ENCODE measurements at places on chromosomes 7 and 10.
A peak's percentile ranks its signal among the peaks of the same experiment; 100 is the strongest.

GRCh38 chr10:62724465-62724864 lies 80.1 kb upstream of the ADO start:
- no peak for DNase-seq

- peak; percentile 100 for DNase-seq
Observed at GRCh38 chr7:80722616-80723195, 84.3 kb downstream of the CD36 start.

GRCh38 chr7:196283-196682 lies 3.9 kb downstream of the FAM20C start:
- DNase-seq = no peak

DNA sequence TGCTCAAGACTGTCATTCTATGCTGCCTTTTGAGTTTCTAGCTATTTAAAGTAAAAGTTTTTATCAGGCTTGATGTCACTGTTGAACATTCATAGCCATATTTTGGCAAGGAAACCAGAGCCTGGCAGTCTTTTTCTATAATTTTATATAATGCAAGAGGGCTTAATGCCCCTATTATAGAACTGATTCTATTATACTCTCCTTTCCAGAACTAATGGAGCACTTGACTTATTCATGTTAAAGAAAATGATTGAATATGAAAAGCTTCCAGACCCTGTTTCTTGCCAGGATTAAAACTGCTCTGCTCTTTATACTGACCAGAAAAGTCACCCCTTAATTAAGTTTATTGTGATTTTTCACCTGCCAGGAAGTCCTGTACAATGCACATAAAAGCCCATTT lies 337.6 kb upstream of the CHRM2 start:
- no peak for DNase-seq

GRCh38 chr10:46292573-46293023 lies 5.8 kb downstream of the ANTXRL start:
- no peak for DNase-seq

DNA sequence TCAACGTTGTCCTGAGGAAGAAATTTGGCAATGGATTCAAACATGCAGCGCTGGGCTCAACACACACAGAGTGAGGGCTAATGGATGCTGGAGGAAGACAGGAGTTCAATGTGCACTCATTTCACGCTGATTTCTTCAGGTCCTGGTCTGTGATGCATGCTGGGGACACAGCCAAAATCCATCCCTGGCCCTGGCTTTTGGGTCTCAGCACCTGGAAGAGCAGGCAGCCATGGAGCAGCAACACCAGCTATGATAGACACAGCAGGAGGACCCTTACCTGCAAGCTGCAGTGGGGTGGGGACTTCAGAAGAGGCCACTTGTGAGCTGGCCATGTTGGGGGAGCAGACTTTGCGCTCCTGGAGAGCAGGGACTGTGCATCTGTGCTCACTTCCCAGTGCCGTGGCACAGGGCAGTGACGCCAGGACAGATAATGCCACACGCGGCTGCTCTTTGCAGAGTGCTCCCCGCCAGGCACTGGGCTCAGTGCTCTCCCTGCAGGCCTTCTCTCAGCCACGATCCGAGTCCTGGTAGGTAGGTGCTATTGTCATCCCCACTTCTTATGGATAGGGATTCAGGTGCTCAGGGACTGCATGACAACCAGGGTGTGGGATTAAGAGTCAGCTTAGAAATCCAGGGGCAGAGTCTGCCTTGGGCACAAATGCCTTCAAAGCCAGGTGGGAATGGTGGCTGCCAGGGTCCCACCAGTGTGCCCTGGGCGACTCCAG lies 138.8 kb upstream of the UNC5B start:
- no peak for DNase-seq

- peak; percentile 24 for DNase-seq
Observed at GRCh38 chr10:112524641-112525040, 77.6 kb downstream of the VTI1A start.

GRCh38 chr10:87862679-87863052 lies 667 bp downstream of the KLLN start:
- no peak for DNase-seq

DNA sequence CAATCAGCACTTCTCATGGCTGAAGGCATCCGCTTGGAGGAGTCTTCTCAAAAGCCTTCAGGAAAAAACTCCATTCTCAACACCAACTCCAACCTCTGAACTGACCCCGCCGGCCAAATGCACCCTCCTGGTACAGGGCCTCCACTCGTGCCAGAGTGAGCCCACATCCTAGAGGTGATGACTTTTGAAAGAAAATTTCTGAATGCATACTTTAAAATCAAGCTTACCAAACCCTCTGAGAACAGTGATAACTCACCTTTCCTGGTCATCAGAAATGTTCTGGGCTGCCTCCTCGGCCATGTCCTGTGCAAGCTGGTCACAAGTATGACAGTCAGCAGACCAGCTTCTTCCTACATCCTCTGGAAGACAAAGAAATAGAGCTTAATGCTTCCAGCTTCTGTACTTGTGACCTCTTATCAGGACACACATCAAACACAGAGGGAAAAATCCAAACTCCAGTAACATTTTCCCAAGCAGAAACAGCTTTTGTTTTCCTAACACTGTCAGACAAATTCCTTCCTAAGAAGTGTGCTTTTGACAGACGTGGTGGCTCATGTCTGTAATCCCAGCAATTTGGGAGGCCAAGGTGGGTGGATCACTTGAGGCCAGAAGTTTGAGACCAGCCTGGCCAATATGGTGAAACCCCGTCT lies at the start of gene PKD1L1:
PKD1L1 (minus strand) TSS at position 326 of the 650 bp plus-strand sequence; CDS start at position 300, 26 bp downstream.
- DNase-seq = no peak

DNA sequence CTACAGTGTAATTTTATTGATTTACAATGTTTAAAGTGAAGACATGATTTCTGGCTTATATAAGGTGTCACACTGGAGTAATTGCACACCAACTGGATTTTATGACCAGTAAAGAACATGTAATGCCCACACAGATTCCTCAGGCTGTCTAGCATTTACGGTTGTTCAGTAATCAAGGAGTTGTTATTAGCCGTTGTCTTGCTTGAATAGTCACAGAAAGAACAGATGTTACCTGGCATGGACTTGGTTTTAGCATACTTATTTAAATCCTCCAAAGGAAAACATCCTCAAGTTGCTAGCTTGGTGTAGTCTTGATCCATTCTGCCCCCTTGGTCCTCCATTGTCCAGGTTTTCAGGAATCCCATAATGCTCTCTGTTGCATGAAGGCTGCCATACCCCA lies 65.8 kb downstream of the POU6F2 start:
- DNase-seq = no peak

- no peak for DNase-seq
Observed at GRCh38 chr7:107505997-107506673, 36.3 kb downstream of the GPR22 start.

DNA sequence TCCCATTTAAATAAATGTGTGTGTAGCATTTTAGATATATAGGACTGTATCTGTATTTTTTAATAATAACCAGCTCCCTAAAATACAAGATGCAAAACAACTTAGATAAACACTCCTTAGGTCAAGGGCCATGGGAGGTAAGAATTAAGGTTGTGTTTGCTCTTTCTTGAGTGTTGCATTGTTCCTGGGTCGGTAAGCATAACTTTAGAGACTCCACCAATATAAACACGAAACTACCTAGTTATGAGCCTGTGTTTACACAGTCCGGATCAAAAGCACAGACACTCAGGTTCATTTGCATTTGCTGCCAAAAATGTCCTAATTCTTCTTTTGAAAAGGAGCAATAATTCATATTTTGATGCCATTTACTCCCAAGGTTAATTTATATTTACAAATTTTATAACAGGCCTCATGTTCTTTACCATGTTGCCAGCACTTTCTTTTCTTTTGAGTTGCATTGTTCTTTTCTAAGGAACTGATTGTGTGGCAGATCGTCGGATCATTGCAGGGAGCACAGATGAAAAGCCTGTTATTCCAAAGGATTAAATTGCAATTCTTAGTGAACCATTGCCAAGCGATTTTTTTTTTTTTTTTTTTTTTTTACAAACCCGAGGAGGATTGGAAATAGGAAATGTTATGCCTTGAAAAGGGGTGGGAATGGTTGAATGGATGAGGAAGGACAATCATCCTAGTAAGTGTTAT lies 45.8 kb upstream of the GLCCI1 start:
- DNase-seq = no peak

All from fibroblast of skin of left quadriceps (primary cell).